ENCODE measurements at places on chromosomes 4 and X.

- no peak for DNase-seq
Measured at GRCh38 chr4:153799694-153800074, 10.8 kb upstream of the SFRP2 start.

- DNase-seq: no peak
Measured at GRCh38 chr4:146029147-146029546, 90.5 kb upstream of the ZNF827 start.

- no peak for DNase-seq
Measured at GRCh38 chrX:10971759-10972158, 139.4 kb upstream of the HCCS start.

DNA sequence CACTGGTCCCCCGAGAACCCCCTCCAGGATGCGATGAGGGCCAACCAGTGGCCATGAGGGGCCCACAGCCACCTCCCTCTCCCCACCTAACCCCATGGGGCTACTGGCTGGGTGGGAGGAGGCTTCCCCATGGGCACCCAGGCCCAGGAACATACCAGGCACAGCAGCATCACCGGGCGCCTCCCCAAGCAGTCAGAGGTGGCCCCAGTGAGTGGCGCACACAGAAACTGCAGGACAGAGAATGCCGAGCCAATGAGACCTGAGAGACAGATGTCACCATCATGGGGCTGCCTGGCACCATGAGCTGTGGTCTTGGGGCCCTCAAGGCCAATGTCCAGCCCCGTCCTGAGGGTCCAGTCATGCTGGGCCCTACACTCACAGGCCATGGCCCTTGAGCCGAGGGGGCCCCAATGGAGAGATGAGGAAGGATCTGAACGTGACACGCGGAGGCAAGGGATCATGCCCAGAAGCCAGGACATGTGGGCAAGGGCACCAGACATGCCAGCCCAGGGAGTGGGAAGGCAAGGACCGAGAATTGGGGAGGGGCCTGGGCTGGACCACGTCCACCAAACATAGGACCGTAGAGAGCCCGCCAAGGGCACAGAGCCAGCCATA, 30.1 kb downstream of the NOP14 start:
- DNase-seq: no peak

- DNase-seq: no peak
Measured at GRCh38 chrX:45009371-45010000, 136.5 kb downstream of the KDM6A start.

DNA sequence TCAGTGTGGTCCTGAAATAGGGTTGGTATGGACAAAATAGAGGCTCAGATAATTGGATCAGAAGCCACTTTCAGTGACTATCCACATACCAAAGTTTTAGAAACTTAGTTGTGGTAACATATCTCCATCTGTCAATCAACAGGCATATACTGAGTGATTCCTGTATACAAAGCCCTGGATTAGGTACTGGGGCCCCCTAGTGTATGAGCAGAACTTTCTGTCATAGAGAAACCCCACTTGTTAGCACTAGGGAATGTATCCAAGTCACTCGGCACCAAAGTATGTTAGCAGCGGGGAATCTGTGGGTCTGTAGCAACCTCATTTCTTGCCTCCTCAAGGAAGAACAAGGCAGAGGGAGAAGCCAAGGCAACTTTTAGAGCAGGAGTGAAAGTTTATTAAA, 50.7 kb downstream of the MAP7D3 start:
- peak; percentile 6 for DNase-seq

DNA sequence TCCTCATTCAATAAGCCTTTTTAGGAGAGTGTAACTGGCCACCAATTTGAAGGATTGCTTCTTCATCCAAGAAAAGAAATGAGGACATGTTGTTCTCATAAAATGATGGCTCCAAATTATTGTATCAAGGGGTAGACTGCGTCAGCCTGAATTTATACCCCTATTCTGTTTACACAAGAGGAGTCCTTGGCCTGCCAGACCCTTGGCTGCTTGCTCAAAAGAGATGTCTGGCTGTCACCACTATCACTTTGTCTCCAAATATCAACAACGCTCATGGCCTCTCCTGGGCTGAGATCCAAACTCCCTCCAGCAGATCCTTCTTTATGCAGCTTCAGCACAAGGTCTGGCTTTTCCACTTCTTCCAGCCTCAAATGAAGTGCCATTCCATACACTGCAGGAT, 127.9 kb downstream of the OR13H1 start:
- DNase-seq: no peak

DNA sequence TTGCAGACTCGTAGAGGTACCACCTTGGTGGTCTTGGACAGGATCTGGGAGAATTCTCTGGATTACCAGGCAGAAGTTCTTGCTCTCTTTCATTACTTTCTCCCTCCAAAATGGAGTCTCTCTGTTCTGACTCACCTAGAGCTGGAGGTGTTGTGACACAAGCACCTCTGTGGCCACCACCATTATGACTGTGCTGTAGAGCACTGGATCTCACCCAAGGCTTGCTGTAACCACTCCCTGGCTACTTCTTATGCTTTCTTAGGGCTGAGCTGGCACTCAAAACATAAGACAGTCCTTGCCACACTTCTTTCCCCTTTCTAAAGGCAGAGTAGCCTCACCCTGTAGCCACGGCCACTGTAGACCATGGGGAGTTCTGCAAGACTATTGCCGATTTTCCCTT, 296.6 kb upstream of the DIPK2B start:
- DNase-seq: no peak

Measured in RPMI8226 (cell line).